ENCODE measurements at places on chromosomes 6 and 20. TPM values are rescaled to one million over a fixed set of nuclear protein-coding genes. Genes with fewer than 3 reads are reported as not detected.

Gene HRH3
- polyA plus RNA-seq, result not detected

Gene ADGB
- polyA plus RNA-seq, result not detected

Gene SYS1
- 71.4 TPM for polyA plus RNA-seq

GRCh38 chr20:3276680-3277015, 37.7 kb upstream of the SLC4A11 start:
- no peak for DNase-seq

DNA sequence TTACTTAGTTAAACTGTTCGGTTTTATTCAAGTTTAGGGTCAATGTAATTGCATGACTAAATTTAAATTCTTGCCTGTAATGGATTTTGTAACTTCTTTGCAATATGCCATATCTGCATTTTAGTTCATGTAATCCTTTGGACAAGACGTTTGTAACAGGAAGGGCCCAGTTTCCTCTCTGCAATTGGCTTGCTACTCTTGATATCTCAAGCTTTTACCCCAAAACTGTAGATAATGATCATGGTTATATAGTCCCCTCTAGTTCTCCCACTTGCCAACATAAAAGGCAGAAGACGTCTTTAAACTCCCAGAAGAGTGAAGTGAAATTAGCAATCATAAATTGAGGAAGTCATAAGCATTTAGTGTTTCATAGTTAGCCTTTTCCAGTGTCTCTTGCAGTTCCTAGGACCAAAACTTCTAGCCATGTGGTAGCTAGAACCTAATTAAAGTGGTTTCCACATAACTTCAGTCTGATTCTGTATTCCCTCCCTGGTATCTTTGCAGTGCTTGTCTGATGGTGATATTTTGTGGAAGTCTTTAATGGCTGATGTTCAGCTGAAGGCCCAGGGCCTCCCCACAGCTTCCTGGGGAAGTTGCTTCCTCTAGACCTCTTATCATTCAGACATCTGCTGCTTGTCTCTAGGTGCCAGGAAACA, 117.8 kb upstream of the SUPT3H start:
- no peak for DNase-seq

GRCh38 chr6:32213649-32214048, 10.2 kb downstream of the NOTCH4 start:
- DNase-seq, result no peak

GRCh38 chr6:4253604-4254231, 118.3 kb upstream of the ECI2 start:
- DNase-seq, result no peak

DNA sequence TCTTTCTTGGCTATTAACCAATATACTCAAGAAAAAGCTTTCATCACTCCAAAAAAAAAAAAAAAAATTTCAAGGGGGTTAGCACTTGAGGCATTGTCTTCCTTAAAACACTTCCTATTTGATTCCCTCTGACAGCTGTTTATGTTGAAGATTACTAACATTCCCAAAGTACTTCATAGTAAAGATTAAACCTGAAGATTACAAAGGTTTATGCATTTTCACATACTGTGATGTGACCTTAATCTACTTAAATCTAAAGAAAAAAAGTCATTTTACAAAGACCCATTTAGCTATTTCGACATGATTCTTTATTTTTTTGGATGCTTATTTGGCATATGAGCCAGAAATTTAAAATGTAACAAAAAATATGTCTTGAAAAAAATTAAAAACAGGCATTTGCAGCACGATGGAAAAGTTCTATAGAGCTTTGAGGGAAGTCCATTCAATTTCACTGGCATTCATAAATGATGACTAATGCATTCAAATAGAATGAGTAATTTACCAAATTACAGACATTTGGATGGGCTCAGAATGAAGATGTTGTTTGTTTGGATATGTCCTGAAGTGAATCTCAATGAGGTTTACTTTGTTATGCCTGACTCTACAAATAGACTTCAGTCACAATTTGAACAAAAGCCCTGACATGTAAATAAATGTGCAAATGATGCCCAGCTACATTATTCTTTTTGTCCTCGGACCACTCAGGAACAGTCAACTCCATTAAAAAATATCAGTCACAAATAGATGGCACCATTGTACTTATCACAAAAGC, 674.6 kb upstream of the MARCKS start:
- peak; percentile 62 for DNase-seq

DNA sequence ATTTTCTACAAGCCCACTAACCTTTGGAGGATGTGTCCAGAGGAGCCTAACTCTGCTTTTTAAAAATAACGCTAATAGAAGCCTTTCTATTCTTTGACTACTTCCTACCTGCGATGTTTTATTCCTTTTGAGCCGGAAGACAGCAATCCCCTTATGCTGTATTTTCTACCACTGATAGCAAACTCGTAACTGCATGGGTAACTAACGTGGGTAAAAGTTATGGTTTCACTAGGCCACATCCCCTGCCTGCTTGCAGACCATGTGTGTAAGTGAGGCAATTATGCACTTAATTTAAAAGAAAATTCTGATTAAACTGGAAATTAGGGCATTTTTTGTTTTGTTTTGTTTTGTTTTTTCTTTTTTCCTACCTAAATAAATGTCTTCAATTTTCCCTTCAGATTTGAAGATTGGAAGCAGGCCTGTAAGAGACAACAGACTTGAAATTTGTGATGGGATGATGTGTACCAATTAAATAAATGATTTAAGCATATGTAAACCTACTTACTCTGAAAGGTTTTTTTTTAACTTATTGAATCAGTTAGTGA, 931 bp downstream of the UFL1 start:
- peak; percentile 2 for DNase-seq

GRCh38 chr6:131003488-131004386, 59.3 kb downstream of the EPB41L2 start:
- DNase-seq, result no peak

DNA sequence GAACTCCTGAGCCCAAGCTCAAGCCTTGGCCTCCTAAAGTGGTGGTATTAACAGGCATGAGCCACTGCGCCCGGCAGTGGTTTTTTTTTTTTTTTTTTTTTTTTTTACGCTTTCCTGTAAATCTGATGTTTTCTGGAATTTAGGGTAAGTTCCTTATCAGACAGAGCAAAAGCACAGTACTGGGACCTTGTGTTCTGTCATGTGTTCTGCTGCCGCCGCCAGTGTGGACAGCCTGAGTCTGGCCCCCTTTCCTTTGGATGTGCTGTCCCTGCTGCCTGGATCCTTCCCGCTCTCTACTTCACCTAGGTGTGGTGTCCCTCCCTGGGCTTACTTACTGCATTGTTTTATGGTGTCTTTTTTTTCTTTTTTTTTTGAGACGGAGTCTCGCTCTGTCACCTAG, 11.7 kb downstream of the DNMT3B start:
- DNase-seq, result no peak

DNA sequence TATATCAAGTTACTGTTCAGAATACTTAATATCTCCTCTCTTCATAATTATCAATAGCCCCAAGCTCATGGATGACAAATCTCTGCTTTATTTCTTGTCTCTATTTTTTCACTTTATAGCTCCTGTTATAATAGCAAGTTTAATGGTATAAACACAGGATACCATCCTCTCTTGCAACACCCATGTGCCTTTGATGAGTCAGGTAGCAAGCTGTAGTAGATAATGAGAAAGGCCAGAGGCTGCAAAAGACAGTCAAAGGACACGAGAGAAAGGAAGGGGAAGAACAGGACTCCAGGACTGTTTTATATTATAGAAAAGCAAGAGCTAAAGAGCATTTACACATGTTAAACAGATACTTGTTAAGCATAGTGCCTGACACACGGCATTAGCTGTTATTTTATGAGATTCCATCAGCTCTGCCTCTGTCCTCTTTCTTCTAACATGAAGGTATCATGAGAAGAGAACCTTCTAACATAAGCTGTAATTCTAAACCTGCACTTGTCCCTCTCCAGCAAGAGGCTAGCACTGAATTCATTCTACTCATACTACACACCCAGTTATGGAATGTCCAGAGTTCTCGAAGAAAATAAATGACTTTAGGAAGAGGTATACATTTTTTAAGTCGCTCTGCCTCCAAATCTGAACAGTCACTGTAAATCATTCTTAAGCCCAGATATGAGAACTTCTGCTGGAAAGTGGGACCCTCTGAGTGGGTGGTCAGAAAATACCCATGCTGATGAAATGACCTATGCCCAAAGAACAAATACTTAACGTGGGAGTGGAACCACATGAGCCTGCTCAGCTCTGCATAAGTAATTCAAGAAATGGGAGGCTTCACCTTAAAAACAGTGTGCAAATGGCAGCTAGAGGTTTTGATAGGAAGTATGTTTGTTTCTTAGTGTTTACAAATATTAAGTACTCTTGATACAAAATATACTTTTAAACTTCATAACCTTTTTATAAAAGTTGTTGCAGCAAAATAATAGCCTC, 45.0 kb downstream of the NT5E start:
- DNase-seq, result no peak
